Calu3 (cell line): ENCODE measurements at places on chromosomes 2 and 18. TPM values are rescaled to one million over a fixed set of nuclear protein-coding genes. Genes with fewer than 3 reads are reported as not detected.

Gene CXCR1
- total RNA-seq = not detected in 2 replicates

Gene ICA1L
- 1.2 and 1.3 TPM in 2 replicates for total RNA-seq

Gene DPYSL5
- 0.32 TPM in 1 of 2 replicates, not detected in the other for total RNA-seq

Gene HRH4
- total RNA-seq = 0.09 TPM in 1 of 2 replicates, not detected in the other

Gene STPG4
- 12.7 and 14.4 TPM in 2 replicates for total RNA-seq

Gene KIF5C
- 0.87 and 2.9 TPM in 2 replicates for total RNA-seq

Gene RESP18
- not detected in 2 replicates for total RNA-seq

Gene AQP12A
- total RNA-seq = not detected in 2 replicates

Gene GPC1
- 41.8 and 51.5 TPM in 2 replicates for total RNA-seq

Gene DYNC1I2
- total RNA-seq = 66.1 and 67.1 TPM in 2 replicates

Gene NAT8
- total RNA-seq = not detected in 2 replicates

Gene IDH1
- total RNA-seq = 166 TPM in 2 replicates

Gene MROH2A
- 0.33 and 0.76 TPM in 2 replicates for total RNA-seq

Gene IL36B
- not detected in 2 replicates for total RNA-seq

Gene MAP2
- total RNA-seq = 9.5 and 11.2 TPM in 2 replicates

Gene SH3RF3
- total RNA-seq = 0.17 and 0.29 TPM in 2 replicates

Gene TMEM37
- total RNA-seq = 0.61 and 0.76 TPM in 2 replicates

Gene WNT6
- total RNA-seq = not detected in 2 replicates

Gene ANKRD30BL
- total RNA-seq = not detected in 2 replicates

Gene RAB6C
- total RNA-seq = not detected in 2 replicates

Gene TUBA4B
- total RNA-seq = not detected in 2 replicates

Gene SLC4A5
- total RNA-seq = 5.8 and 7.0 TPM in 2 replicates

Gene TEKT4
- total RNA-seq = 0.24 TPM in 1 of 2 replicates, not detected in the other

Gene IL1R1
- total RNA-seq = 6.2 and 8.7 TPM in 2 replicates

Gene SELENOI
- total RNA-seq = 66.6 and 75.4 TPM in 2 replicates

Gene GALR1
- total RNA-seq = not detected in 2 replicates

Gene PDE6D
- total RNA-seq = 25.8 and 30.6 TPM in 2 replicates

Gene CKAP2L
- total RNA-seq = 27.4 and 42.5 TPM in 2 replicates

Gene CRYBA2
- not detected in 2 replicates for total RNA-seq

Gene DSC3
- 6.4 and 9.8 TPM in 2 replicates for total RNA-seq

Gene SMARCAL1
- 24.6 and 25.4 TPM in 2 replicates for total RNA-seq

Gene OR6B2
- not detected in 2 replicates for total RNA-seq

Gene TFPI
- total RNA-seq = 125 and 135 TPM in 2 replicates

Gene ELAC1
- total RNA-seq = 11.6 and 12.4 TPM in 2 replicates

Gene COL4A4
- total RNA-seq = 17.2 and 19.4 TPM in 2 replicates

Gene CAVIN2
- not detected in 2 replicates for total RNA-seq

Gene ZNF804A
- 0.09 TPM in 1 of 2 replicates, not detected in the other for total RNA-seq

Gene DSC2
- total RNA-seq = 31.5 and 42.4 TPM in 2 replicates

Gene KCNIP3
- total RNA-seq = 1.1 and 2.1 TPM in 2 replicates
